ENCODE measurements at places on chromosomes 3 and 15. TPM values are rescaled to one million over a fixed set of nuclear protein-coding genes. Genes with fewer than 3 reads are reported as not detected.

DNA sequence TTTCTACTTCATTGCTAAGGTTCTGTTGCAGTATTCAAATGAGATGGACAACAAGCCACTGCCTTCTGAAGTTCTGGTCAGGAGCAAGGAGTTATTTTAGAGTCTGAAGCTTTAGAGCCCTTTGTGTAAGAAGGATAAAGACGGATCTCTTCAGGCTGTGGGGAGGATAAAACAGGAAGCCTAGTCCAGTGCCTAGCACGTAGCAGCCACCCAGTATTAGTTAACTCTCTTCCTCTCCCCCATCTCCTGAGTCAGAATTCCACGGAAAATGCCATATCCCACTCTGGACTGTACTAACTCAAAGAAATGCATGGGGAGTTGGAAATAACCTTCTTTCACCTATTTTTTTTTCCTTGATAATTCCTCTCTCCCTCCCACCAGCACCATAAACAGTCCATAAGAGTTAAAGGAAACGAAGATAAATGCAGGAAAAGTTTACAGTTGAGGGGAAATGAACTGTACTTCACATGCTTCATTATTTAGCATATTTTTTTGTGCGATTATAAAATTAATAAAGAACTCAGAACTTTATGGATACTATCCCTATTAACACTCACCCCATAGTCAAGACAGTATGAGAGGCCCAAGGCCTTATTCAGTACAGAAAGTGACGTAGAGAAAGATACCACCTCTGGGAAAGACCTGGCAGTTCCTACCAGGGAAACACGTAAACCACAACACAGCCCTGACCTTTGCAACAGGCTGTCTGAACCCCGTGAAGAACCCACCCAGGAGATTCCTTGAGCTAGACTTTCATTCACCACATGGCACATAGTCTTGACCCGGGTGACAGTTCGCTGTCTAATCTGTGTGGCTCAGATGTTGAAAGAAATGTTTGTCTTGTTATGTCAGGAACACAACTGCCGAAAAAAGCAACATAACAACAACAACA is 9.2 kb downstream of the IGF2BP2 start:
- DNase-seq, result no peak

DNA sequence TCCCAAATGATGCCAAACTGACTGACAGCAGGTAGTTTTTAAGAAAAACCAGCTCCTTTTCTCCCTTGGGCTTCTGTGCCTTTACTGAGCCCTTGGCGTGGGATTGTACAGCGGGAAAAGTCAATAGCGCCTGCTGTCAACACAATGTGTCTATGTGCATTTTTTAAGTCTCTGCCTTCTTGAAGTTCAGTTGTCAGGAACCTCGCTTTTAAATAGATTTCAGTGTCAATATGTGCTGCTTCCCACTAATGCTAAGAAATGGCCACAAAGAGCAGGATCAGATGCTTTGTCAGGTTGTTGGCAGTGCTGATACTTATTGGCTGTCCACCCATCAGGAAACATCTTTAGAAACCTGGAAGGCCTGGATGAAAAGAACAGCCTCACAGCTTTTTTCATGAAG is 424.4 kb downstream of the C3orf38 start:
- no peak for DNase-seq

DNA sequence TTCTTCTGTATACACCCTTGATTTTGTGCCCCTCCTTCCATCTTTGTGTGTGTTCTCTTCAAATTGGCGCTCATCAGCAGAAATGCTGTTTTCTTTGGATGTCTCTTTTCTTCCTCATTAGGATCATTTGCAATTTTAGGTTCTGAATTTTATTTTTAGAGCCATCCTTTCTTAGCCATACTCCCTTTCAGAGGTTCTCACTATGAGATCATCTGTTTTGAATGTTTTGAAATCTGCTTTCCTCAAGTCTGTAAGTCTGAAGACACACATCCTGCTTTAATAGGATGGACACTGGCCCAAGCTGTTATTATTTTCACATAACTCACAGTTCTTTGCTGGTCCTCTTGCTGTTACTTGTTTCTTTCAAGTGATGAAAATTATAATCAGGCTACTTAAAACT is 124.8 kb downstream of the BDH1 start:
- DNase-seq, result no peak

IL5RA gene
- not detected for polyA plus RNA-seq

CEP97 gene
- 4.6 TPM for polyA plus RNA-seq

- no peak for DNase-seq
These were observed 341.7 kb upstream of the PROK2 start for GRCh38 chr3:72126441-72127223.

DNA sequence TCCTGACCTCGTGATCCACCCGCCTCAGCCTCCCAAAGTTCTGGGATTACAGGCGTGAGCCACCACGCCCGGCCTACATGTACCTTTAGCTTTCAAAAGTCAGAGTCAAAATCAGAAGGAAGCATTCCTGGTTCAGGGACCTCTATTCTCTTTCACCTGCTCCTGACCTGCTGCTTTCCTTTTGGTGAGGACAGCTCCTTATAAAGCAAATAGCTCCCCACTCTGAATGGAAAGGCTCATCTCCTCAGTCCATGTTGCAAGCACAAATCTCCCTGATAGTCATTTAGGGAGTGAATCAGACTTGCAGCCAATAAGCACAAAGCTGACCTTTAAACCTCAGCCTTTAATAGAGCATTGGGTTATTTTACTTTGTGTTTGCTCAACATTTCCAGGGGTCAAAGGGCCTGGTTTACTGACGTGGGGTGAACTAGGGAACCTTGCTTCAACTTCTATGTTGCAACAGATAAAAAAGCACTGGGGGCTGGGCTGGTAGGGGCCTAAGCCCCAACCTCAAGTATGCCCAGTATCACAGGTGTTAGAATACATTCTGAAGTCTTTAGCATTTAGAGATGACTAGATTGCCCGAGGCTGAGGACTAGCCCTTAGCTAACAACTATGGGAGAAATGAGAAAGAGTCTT is 43.1 kb downstream of the THRB start:
- peak; percentile 64 for DNase-seq

DNA sequence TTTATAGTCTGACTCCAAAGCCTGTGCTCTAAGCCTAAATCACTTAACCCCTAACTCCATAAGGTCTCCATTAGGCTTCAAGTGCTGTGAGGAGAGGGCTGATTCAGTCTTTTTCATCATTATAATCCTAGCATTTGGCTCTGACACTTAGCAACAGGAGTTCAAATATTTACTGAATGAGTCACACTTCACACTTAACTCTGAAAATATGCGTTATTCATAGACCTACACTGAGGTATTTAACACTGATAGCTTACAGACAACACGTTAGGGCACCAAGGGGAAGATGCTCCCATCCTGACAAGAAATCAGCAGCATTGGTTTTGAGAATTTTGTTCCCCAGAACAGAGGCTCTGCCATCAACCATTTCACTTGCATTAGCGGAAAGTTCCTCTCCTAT is 53.5 kb downstream of the MSL2 start:
- peak; percentile 65 for DNase-seq

DNA sequence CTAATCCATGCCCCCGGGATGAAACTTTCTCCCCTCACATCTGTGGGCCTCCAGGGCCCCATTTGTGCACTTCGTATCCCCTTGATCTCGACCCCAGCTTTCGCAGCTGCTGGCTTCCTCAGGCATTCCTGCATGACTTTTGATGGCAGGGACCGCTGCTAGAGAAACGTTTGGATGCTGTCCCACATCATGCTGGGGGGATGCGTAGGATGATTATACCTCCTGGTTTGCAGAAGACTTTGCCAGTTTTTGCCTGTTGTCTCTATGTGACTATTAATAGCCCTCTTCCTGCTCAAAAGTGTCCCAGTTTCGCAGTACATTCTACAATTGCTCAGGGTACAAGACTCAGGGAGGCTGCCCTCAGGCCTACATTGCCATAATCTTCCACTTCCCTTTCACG is 10.4 kb upstream of the KCNAB1 start:
- DNase-seq, result no peak

GRCh38 chr3:95798628-95799027 is 1015.8 kb upstream of the EPHA6 start:
- no peak for DNase-seq

GRCh38 chr15:63250312-63250965 is 27.0 kb upstream of the APH1B start:
- no peak for DNase-seq

C3orf20 gene
- 0.03 TPM for polyA plus RNA-seq

Data from A549 (cell line).